Activated CD4-positive, alpha-beta memory T cell treated with anti-CD3 and anti-CD28 coated beads for 36 hours (primary cell): ENCODE measurements at places on chromosomes 13 and 19. TPM values are rescaled to one million over a fixed set of nuclear protein-coding genes. Genes with fewer than 3 reads are reported as not detected.

GRCh38 chr19:23914402-23915286 lies at the start of gene ZNF726:
Gene ZNF726 (plus strand): TSS chr19:23914886. CDS start chr19:23914995, 109 bp downstream.
- H3K27ac ChIP-seq: peak within 1 kb of the TSS; percentile 91
- no peaks in the 10 kb centered on the region for H3K27me3 ChIP-seq
- peaks cover 18% of the 10 kb centered on the region for H3K4me1 ChIP-seq
- peak; percentile 93 for DNase-seq

DNA sequence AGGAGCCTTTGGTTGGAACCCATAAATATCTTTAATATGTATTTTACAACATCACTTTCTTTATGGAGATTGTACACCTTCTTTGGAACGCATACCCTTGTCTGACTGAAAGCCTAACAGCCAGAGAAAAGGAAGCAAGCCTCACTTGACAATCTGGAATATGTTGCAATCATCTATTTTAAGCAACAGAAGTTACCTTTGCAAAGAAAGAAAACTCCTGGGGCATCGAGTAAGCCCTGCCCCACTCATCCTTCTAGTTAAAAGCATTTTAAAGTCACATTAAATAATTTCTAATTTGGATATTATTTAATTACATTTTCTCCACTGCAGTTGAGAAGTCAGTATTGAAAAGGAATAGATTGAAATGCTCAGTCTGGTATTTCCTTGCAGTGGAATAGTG lies 542.7 kb downstream of the MYO16 start:
- H3K4me1 ChIP-seq: no peaks in the 10 kb centered on the region
- H3K27ac ChIP-seq: no peak overlapping the region
- H3K36me3 ChIP-seq: no peaks in the 10 kb centered on the region
- no peaks in the 10 kb centered on the region for H3K27me3 ChIP-seq
- H3K4me3 ChIP-seq: no peak overlapping the region
- DNase-seq: no peak

DNA sequence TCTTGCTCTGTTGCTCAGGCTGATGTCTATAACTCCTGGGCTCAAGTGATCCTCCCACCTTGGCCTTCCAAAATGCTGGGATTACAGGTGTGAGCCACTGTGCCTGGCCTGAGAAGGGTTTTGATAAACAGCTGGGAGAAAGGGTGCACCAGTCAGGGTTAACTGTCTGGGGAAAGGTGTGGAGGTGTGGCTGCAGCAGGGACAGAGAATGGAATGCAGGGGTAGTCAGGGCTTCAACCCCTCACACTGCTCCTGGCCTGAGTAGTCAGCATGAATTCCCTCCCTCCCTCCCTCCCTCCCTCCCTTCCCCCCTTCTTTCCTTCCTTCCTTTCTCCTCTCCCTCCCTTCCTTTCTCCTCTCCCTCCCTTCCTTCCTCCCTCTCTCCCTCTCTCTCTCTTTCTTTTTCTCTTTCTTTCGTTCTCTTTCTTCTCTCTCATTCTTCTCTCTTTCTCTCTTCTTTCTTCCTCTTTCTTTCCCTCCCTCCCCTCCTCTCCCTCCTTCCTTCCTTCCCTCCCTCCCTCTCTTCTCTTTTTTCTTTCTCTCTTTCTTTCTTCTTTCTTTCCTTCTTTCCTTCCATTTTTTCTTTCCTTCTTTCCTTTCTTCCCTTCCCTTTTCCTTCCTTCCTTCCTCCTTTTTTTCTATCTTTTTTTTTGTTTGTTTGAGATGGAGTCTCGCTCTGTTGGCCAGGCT lies 16.0 kb downstream of the MYO1F start:
- no peak for DNase-seq
- no peaks in the 10 kb centered on the region for H3K36me3 ChIP-seq
- peak overlapping the region; percentile 42 for H3K27ac ChIP-seq
- H3K4me3 ChIP-seq: no peak overlapping the region

DNA sequence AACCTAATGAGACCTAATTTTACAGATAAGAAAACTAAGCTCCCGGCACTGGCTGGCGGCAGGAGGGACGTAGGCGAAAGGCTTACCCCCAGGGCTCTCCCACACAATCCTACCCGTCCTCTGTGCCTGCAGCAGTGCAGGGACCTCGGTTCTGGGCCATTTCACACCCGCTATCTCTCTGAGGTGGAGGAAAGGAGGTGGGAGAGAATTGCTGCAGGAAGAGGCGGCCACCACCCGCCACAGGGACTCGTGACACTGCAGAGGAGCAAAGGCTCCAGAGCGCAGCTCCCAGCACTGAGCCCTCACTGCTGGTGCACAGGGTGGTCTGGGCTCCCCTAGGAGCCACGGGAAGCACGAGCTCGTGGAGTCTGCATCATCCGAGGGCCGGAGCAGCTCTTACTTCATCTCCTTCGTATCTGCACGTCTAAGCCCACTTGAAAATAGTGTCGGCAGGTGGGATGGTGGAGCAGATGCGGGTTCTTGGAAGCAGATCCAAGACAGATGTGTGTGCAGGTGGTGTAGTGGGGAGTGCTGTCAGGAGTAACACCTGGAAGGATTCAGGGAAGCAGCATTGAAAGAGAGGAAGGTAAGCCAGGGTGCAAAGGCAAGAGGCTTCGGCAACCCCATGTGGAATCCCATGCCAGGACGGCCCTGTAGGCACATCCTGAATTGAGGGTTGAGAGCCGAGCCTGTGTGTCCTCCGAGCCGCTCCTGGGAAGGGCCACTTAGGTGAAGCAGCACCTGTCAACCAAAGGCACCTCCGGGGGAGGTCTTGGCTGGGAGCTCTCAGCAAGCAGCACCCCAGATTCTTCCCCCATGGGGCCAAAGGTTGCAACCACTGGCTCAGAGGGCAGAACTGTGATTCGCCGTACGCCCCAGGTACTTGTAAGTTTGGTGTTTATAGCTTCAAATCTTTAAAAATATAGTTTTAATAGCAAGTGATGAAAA lies 115.8 kb upstream of the SPACA7 start:
- no peaks in the 10 kb centered on the region for H3K4me1 ChIP-seq
- no peak overlapping the region for H3K4me3 ChIP-seq
- no peaks in the 10 kb centered on the region for H3K36me3 ChIP-seq
- no peaks in the 10 kb centered on the region for H3K27me3 ChIP-seq
- no peak for DNase-seq

Gene TEX101
- not detected for total RNA-seq

Gene F10
- total RNA-seq: not detected

Gene KCNC3
- 5.4 TPM for total RNA-seq

Gene SYCN
- not detected for total RNA-seq
